Naive thymus-derived CD4-positive, alpha-beta T cell (primary cell): ENCODE measurements at places on chromosomes 11 and 22. TPM values are rescaled to one million over a fixed set of nuclear protein-coding genes. Genes with fewer than 3 reads are reported as not detected.

INS gene
- not detected for total RNA-seq

LMF2 gene
- 114 TPM for total RNA-seq

KRTAP5-1 gene
- total RNA-seq, result not detected in 2 replicates

NDUFC2 gene
- total RNA-seq, result 48.4 TPM

MFNG gene
- total RNA-seq, result 158 TPM

- no peak for DNase-seq
These were observed 234.4 kb upstream of the E2F8 start for GRCh38 chr11:19474954-19475721.

- no peak for DNase-seq
These were observed 94.8 kb upstream of the FAT3 start for GRCh38 chr11:92129811-92130210.

GRCh38 chr22:17976121-17976520 is 48.2 kb downstream of the MICAL3 start:
- no peak for DNase-seq

- no peak for DNase-seq
These were observed 15.6 kb upstream of the RTN4R start for GRCh38 chr22:20283674-20284066.
